Amniotic stem cell (primary cell): ENCODE measurements at places on chromosomes 12 and 14.
A peak's percentile ranks its signal among the peaks of the same experiment; 100 is the strongest.

GRCh38 chr12:3155702-3156370 is 78.7 kb downstream of the TSPAN9 start:
- no peak for DNase-seq

DNA sequence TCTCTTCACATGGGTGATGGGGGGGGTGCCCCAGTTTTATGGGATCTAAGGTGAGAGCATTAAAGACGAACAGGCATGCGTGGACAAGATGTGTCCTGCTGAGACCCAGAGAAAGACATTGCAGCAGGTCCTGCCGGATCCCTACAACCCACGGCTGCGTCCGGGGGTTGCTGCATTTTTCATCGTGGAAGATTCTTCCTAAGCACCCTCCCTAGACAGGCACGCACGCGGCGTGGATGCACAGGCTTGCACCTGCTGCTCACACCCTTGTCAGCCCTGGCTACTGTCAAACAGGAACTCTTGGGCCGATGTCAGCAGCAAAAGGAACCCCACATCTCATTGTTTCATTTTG is 280.6 kb upstream of the RTL1 start:
- DNase-seq: no peak

- DNase-seq: no peak
These were observed 7.9 kb downstream of the HMGA2 start for GRCh38 chr12:65832217-65832616.

DNA sequence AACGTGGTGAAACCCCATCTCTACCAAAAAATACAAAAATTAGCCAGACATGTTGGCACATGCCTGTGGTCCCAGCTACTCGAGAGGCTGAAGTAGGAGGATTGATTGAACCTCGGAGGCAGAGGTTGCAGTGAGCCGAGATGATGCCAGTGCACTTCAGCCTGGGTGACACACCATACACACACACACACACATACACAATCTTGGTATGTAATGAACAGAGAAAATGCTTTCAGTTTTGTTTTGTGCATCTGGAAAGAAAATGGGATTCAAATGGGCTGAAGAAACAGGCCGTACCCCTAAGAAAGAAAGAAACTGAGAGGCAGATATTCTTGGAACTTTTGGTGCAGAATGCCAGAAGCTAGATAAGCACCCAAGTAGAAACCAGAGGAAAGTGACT is 107.2 kb downstream of the PDE3A start:
- DNase-seq: no peak

DNA sequence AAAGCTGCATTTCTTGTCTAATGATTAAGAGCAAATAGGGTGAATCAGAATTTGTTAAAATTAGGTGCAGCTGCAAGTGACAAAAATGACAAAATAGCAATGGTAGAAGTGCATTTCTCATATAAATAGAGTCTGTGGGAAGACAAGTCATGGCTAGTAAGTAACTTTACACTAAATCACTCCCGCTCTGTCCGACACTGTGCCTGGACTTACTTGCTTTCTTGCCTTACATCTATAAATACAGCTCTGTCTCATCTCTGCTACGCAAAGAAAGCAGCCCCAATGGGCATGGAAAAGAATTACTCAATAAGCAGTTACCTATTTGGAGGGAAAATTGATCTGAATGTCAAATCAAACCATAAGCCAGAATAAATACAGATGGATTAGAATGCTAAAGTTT is 245.4 kb upstream of the KRR1 start:
- no peak for DNase-seq

DNA sequence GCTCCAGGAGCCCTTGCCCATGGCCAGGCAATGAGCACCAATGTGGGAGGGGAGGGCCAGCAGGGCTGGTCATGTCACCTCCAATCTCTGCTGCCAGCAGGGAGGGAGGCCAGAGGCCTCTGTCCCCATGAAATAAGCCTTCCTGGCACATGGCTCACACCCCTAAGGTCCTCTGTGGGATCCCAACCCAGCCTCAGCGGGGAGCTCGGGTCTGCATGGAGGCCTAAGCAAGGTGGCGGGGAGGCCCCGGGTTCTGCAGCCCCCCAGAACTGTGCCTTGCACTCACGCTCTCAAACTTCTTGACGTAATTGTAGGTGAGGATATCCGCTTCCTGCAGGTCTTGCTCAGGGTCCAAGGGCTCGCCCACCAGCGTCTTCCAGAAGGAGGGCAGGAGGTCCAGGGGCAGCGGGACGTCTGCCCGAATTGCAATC is 41.7 kb downstream of the TRAFD1 start:
- DNase-seq: no peak

GRCh38 chr14:20468764-20469241 is 403 bp upstream of the PNP start:
- DNase-seq: no peak

- no peak for DNase-seq
These were observed 13.2 kb downstream of the KCNH3 start for GRCh38 chr12:49552014-49552413.

DNA sequence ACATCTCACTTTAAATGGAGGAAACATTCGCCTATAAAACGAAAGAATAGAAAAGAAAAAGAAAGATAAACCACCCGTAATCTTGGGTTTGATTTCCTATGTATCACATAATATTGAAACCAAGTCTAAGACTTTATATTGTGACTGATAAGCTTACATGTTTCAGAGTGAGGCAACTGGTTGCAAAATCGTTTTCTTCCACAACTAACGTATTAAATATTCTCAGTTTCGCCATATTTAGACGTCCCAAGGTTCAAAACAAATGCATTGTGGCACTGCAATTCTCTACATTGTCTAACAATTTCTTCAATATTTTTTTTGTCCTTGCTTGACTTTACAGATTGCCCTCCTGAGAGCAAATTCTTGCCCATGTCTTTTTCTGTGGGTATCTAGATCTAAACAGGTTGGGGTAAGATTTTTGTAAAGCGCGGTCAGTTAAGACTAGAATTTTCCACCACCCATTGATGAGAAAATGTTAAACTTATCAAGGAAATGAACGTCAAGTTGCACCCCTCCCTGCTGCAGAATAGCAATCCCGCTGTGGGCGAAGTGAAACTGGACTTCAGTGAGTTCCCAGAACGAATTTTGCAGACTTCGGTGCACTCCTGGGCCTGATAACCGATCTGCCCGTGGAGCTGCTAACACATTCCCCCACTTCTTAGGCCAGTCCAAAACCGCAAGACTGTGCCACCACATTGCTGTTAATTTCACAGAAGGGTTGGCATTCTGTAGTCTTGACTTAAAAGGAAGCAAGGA is 2.7 kb downstream of the TBX3 start:
- no peak for DNase-seq

DNA sequence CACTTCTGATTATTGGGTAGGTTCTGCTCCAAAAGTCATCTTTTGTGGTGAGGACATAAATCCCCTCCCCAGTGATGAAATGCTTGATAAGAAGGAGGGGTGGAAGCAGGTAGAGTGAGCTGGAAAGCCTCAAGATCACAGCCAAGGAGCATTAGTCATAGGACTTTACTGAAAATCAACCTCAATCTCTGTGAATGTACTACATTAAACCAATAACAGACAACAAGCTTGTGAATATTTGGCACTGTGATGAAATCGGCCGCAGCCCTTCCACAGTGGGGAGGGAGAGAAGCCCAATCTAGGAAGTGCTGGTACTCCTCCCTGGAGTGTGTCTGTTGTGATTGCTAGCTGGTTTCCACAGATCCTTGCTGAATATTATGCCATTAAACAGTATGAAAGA is 41.2 kb upstream of the PTCSC3 start:
- no peak for DNase-seq

GRCh38 chr12:25684070-25684469 is 131.0 kb upstream of the LMNTD1 start:
- no peak for DNase-seq

- no peak for DNase-seq
These were observed 25.7 kb upstream of the FZD10 start for GRCh38 chr12:130136509-130137039.

DNA sequence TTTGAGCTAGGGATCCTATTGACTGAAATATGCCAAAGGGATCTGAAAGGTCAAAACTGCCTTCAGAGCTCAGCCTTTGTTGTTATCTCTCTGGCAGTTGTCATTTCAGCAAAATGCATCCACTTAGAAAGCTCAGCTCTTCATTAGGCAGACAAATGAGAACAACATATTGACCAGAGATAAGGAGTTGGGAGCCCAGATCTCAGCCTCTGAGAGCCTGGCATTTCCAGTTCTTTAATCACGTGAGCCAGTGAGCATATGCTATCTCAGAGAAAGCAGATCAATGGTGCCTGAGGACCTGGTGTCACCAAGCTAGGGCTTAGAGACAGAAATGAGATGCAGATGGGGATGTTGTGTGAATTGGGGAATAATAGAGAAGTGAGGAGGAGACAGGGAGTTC is 101.1 kb downstream of the DAD1 start:
- DNase-seq: no peak

DNA sequence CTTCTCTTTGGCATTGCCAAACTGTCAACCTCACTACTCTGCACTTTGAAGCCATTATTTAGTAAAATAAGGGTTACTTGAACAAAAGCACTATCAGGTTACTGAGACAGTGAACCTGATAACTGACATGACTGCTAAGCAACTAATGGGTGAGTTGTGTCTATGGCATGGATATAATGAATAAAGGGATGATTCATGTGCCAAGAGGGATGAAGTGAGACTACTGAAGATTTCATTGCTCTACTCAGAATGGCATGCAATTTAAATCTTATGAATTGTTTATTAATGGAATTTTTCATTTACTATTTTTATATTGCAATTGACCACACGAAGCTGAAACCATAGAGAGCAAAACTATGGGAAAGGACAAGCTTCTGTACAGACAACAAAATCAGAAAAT is 74.4 kb downstream of the CEP128 start:
- DNase-seq: no peak

GRCh38 chr12:43692064-43692463 is 66.5 kb downstream of the PUS7L start:
- peak; percentile 14 for DNase-seq

DNA sequence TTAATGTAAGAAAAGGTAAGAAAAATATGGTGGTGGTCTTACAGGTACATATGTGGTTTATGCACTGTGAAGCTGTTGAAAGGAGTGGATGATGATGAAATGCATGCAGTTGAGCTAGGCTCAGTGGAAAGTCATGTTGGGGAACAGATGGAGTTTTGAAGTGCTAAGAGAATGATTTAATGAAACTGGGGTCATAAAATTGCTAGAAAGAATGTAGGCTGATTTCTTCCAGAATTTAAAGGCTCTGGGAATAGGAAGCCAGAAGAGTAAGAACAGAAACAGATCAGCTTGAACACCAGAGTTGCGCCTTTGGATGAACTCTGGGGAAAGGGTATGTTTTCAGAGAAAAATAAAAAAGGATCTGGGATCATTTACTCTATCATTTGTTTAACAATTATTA is 146.5 kb downstream of the MON2 start:
- no peak for DNase-seq

- no peak for DNase-seq
These were observed 68.1 kb downstream of the TBC1D30 start for GRCh38 chr12:64892561-64892960.

DNA sequence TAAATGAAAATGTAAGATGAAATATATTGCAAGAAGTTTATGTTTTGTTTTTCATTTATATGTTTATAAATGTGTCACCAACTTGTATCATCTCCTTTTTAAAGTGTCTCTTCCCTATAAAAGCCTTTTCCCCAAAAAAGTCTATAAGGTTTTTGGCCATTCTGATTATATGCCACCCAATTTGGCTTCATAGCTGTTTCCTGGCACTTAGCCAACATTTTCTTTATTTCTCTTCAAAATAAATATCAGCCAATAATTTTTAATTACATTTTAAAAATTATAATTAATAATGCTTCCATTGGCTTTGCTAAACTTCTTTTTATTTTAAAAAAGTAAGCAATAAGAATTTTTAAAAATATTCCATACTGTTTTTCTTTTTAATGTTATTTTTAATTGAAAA is 171.8 kb downstream of the RASSF9 start:
- no peak for DNase-seq

DNA sequence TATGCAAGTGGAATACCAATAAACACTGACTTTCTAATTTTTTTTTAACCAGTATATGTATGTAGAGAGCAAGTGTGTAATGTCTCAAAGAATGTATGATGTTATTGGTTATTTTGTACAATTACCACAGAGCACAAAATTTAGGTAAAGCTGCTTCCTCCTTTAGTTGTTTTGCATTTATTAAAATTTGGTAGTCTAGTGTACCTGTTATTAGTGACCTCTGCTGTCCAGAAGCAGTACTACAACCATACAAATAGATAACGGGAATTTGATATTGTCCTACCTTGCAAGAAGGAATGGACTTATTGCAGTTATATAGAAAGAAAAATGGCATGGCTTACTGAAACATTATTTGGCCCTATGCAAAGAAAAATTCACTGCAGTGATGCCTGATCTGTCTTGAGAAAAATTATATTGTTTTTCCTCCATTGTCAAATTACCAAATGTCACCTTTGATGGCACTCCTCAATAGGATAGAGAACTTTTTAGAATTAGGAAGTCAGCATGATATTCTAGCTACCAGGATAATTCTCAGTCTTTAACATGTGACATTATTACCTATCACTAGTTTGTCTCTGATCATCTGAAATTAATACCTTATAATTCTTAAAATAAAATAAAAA is 153.9 kb upstream of the RMST start:
- peak; percentile 11 for DNase-seq

GRCh38 chr12:52884526-52885293 is 20.2 kb downstream of the KRT8 start:
- no peak for DNase-seq

- DNase-seq: no peak
These were observed 10.7 kb downstream of the PRH1 start for GRCh38 chr12:10873378-10873777.

DNA sequence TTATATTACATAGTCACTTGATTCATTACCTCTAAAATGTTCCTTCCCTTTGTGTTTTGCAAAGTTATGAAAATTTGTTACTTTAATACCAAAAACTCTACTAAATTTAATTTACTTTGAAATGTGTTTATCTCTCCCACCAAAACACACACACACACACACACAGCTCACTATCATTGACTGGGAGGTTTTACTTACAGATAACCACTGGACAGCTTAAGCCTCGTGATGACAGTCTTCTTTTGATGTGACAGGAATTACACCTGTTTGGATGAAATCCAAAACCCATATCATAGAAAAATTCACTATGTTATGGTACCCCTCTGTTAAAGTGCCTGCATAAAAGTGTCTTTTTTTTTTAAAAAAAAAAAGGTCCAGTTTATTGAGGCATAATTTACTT is 15.6 kb downstream of the BBS10 start:
- no peak for DNase-seq

DNA sequence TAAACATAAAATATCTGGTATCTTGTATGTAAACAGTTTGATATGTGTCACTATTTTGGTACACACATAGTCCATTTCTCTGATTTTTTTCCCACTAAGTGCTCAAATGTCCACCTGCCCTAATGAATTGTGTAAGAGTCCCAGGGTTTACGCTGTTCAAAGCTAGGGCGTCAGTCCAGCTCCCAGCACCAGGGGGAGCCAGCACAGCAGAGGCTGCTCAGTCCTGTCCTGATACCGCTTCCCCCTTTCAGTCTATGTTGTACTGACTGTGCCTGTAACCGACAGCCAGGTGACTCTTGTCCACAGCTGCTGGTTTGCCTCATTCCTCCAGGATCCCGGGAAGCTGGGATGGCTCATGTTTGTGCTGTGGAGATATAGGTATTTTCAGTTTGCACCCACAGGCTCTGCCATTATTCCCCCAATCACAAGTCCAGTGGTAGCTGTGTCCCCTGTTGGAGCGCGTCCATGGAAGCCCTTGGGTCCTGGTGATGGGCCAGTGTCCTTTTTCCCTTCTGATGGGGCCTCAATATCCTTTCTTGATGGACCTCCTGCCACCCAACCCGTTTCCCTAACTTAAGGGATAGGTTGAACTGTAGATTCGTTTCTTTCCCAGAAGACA is 242.0 kb downstream of the NEDD1 start:
- DNase-seq: no peak
